GM23338 (cell line): ENCODE measurements at places on chromosomes 5 and 9. TPM values are rescaled to one million over a fixed set of nuclear protein-coding genes. Genes with fewer than 3 reads are reported as not detected.

DNA sequence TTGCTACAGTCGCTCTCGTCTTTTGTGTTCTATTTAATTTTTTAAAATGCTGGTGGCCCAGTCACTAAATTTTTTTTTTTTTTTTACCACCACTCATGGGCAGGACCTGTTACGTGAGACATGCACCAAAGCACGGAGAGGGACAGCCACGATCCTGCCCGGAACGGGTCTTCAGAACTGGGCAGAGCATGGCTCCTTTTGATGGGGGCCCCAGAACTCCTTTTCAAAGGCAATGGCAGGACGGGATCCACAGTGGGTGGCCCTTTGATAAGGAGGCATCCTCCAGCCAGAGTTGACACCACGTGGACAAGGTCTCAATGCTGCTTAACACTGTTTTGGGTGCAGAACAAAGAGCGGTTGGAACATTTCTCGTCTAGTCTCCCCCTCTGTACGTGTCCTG, 50.0 kb downstream of the TENT4A start:
- DNase-seq = no peak

DNA sequence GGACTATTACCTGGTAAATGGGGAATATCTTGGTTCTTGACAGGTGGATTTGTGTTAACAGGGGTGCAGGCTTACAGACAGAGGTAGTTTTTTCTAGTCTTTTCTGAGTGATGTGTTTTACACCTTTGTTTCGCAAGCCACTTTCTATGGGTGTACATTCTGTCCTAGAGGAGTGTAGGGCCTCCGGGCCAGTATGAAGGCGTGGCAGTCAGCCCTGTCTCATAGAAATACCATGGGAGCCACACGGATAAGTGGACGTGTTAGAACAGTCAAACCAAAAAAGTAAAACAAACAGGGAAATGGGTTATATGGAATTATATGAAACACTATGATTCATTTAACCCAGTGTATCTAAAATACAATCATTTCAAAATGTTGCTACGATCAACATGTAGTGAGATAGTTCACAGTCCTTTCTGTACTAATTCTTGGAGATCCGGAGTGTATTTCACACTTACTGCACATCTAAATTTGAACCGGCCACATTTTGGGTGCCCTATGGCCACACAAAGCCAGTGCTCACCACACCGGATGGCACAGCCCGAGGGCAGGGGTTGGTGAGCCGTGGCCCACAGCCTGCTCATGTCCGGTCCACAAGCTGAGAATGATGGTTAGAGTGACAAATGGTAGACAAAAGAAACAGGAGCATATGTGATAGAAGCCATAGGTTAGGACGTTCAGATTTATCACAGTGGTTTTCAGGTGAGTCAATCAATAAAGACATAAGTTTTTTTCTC, 80.1 kb upstream of the IRX4 start:
- no peak for DNase-seq

- DNase-seq = no peak
These were observed 672 bp downstream of the PAXX start for GRCh38 chr9:136992819-136993369.

DNA sequence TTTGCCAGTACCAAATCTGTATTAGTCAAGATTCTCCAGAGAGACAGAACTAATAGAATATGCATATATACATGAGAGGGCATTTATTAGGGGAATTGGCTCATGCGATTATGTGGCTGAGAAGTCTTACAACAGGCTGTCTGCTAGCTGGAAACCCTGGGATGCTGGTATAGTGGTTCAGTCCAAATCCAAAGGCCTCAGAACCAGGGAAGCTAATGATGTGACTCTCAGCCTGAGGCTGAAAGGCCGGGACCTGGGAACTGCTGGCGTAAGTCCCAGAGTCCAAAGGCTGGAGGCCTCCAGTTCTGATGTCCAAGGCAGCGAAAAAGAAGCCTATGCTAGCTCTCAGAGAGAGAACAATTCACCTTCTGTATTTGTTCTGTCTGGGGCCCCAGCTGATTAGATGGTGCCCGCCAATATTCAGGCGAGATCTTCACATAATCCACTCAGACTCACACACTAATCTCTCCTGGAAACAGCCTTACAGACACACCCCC, 84.1 kb downstream of the KIAA1958 start:
- DNase-seq = no peak

DNA sequence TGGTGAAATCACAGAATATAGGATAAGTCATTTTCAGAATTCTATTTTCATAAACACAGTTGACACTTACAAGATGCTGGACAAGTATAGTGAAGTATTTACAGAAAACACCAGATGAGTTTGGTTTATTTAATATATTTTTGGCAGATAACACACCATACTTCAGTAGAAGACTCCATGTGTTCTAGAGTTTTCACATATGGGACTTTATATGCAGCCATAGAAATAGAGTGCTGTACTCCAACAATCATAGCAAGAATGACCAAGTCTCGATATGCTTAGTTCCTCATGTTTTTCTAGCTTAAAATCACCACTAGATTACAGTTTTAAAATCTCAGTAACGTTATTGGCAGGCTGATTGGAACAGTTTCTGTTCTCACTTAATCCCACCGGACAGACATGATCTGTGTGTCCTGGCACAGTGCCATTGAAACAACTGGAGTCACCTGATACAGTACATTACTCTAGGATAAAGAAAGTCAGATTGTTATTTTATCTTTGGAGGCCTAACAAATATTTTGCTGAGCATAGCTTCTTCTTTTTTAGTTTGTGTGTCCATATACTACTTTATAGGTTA, 45.8 kb upstream of the ERBIN start:
- DNase-seq = no peak

GRCh38 chr9:13427587-13427986, 148.1 kb upstream of the MPDZ start:
- DNase-seq = peak; percentile 54

GRCh38 chr9:19615036-19615624, 173.7 kb downstream of the SLC24A2 start:
- no peak for DNase-seq

The IFNE gene
- 0.21 and 0.35 TPM in 2 replicates for total RNA-seq

The BNC2 gene
- 13.2 and 17.7 TPM in 2 replicates for total RNA-seq

The GABRA6 gene
- total RNA-seq = not detected in 2 replicates

The HDAC3 gene
- 74.6 and 90.0 TPM in 2 replicates for total RNA-seq
